Activated T-helper 1 cell treated with anti-CD3 and anti-CD28 coated beads, Interleukin-12 subunit alpha, Interleukin-12 subunit beta, Interleukin-2, Interleukin-4 antibody, amounts not matched to agents 30 ng/mL and 10 ng/mL and 1 ng/mL, durations not matched to agents 14 hours and 24 hours and 36 hours (primary cell): ENCODE measurements at places on chromosomes 6 and 20. TPM values are rescaled to one million over a fixed set of nuclear protein-coding genes. Genes with fewer than 3 reads are reported as not detected.

DNA sequence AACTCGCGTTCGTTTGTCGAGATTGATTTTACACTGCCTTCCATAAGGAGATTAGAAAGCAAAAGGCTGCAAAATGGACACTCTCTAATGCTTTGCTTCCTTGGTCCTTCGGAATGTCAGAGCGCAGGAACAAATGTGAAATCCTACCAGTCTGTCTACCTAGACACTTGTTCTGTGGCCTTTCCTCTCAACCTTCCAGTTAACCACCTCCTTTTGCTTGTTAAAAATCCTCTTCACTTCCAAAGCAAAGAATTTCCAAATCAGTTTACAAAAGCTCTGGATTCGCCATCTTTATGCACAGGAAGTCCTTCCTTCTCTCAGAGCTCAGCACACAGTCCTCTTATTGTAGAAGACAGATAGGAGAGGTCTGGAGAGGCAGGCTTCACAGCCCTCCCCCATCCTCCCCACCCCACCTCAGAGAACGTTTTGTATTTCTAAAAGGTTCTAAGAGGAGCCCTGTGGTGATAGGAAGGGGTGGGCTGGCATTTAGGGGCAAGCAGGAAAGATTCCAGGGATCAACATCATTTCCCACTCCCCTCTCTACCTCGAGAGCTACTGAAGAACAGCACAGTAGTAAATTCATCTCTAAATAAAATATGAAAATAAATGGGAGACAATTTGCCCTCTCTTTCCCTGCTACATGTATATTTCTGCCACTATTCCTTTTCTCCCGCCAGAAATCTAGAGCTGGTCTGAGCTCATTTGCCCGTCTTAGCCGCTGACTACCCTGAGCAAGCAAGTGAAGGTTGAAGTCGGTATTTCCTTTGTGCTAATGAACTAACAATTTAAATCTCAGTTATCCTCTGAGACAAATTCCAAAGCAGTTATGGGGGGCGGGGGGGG lies 18.9 kb downstream of the TFAP2A start:
- no peak for DNase-seq

The GRIK2 gene
- total RNA-seq = not detected in 2 replicates

- DNase-seq = no peak
Measured at GRCh38 chr20:20498076-20498861, 130.4 kb downstream of the INSM1 start.

- DNase-seq = no peak
Measured at GRCh38 chr6:50289366-50289765, 239.6 kb upstream of the DEFB112 start.

- no peak for DNase-seq
Measured at GRCh38 chr20:59845472-59845871, 88.0 kb downstream of the SYCP2 start.

- no peak for DNase-seq
Measured at GRCh38 chr6:9168669-9169068, 733.3 kb upstream of the SLC35B3 start.

GRCh38 chr20:60820918-60821317 lies 431.1 kb upstream of the CDH4 start:
- no peak for DNase-seq

GRCh38 chr6:161082215-161082614 lies 90.6 kb downstream of the MAP3K4 start:
- DNase-seq = no peak

DNA sequence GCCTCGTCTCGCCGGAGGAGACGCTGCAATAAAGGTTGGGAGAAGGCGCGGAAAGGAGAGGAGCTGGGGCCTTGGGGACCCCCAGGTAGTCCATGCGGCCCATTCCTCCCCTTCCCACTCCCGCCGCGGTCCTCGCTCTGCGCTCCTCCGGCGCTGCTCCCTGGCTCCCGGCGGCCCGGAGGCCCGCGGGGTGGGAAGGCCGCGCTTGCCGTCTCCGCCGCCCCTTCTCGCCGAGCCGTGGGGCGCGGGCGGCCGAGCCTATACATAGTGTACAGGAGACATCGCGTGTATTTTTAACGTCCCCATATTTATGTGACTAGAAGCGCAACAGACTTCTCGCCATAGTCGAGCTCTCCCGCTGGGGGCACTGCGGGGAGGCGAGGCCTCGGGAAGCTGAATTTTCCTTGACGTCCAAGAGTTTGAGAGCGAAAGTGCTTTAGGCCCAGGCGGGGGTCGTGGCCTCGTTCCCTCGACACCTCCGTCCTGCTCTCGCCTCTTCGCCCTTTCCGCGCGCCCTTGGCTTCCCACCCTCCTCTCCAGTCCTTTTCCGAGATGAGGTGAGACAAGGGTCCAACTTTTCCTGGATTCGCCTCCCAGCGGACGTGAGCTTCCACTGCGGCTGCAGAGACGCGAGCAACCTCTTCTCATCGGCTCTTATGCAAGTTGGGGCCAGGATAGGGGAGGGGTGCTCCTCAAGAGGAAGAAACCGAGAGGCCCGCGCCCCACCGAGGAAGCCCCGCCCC lies 29.0 kb downstream of the SLC12A5 start:
- no peak for DNase-seq

- no peak for DNase-seq
Measured at GRCh38 chr6:158468666-158469065, 91.2 kb upstream of the TMEM181 start.

DNA sequence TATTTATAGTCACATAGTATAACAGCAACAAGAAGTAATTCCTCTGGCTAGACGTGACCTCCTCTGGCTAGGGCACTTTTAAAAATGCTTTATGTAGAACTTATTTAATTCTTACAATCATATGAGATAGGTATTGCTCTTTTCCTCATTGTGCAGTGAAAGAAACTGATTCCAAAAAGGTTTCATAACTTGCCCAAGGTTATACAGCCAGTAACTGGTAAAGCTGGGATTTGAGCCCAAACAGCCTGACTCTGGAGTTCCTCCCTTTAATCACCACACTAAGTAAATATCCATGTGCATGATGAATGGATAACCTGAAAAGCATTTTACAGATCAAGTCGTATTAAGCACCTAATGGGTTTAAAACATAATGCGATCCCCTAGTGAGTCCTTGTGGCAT lies 214.6 kb downstream of the PRL start:
- no peak for DNase-seq

The CCM2L gene
- not detected in 2 replicates for total RNA-seq

The FAM217A gene
- total RNA-seq = not detected in 2 replicates

DNA sequence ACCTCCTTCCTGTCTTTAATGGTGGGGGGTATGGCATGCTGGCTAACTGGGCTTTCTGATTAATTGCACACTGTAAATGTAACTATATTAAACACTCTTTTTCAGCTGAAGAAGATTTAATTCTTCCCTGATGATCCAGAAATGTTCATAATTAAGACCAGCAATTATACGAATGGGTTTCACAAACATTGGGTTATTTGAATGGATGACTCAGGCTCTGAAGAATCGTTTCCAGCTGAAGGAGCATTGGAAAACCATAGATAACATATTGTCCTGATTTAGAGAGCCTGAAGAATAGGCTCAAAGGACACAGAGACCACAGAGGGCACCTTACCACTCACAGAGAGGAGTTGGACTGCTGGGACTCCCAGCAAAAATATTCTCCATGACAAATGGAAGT lies 130.7 kb upstream of the SSTR4 start:
- DNase-seq = no peak

GRCh38 chr6:137241481-137242038 lies 22.4 kb upstream of the IFNGR1 start:
- no peak for DNase-seq

- DNase-seq = no peak
Measured at GRCh38 chr6:128070406-128070805, 169.5 kb upstream of the THEMIS start.

The ELOVL2 gene
- not detected in 2 replicates for total RNA-seq

The SIM1 gene
- 0.02 and 0.13 TPM in 2 replicates for total RNA-seq

GRCh38 chr20:58556961-58557360 lies 41.8 kb upstream of the APCDD1L start:
- DNase-seq = no peak

GRCh38 chr6:7784706-7785105 lies 58.8 kb downstream of the BMP6 start:
- no peak for DNase-seq

DNA sequence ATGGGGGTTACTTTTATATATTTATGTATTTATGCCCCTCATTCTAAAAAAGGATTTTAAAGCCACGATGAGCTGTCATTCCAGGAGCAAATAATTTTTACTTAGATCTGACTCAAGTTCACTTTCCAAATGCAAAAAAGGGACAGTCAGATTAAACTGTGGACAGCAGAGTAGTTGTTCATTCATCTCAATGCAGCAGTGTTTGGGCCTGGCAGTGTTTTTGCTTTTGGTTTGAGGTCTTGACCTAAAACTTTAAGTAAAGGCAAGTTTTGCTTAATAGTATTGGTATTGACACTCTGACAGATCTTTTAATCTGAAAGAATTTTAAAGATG lies 13.9 kb downstream of the JARID2 start:
- no peak for DNase-seq

The GNAS-AS1 gene
- total RNA-seq = 1.4 and 1.7 TPM in 2 replicates

DNA sequence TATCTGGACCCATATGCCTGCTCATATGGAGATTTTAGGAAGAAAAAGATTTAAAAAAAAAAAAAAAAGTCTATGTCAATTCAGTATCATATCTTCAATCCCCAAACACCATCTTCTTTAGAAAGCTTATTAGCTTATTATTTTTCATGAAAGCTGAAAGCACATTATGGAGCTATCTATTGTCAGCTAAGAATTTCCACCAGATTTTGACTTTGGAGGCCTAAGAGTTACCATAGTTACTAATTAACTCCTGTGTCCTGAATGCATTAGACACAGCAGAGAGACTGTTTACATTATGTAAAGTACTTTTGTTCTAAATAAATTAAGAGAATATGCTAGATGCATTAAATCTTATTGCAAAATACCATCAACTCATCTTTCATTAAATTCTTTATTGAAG lies 255.5 kb upstream of the NRSN1 start:
- no peak for DNase-seq

GRCh38 chr6:89298680-89299465 lies 16.2 kb downstream of the GABRR2 start:
- DNase-seq = peak; percentile 52

The FAM83B gene
- total RNA-seq = not detected in 2 replicates

The SLC17A9 gene
- total RNA-seq = 7.6 and 8.6 TPM in 2 replicates

The LST1 gene
- total RNA-seq = 63.0 and 66.6 TPM in 2 replicates

The NTSR1 gene
- total RNA-seq = not detected in 2 replicates

GRCh38 chr6:72742001-72742673 lies 120.3 kb downstream of the KCNQ5 start:
- DNase-seq = no peak

DNA sequence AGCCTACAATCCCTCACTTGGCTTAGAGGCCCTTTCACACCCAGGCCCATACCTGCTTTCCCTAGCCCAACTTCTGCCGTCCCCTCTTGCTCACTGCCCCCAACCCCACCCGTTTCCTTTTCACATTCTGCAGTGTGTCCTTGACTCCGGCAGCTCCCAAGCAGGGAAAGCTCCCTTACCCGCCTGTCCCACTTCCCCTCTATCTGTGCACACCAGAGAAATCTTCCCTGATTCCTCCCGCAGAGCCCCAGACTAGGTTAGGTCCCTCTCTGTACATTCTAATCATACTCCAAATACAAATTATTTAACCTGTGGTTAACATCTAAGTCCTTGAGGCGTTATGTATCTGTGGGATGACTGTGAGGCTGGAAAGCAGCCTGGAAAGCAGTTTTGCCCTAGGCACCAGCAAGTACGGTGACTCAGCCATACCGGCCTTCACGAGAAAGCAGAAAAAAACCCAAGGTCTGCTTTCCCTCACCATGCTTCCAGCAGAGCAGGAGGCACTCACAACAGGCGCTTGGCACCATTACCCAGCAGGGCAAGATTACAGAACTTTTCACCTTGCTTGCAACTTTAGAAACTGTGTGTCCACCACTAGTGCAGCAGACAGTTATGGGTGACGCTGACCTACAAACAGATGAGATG lies 22.3 kb downstream of the ELOVL5 start:
- DNase-seq = no peak

The SIRPB1 gene
- total RNA-seq = 1.6 and 3.3 TPM in 2 replicates

GRCh38 chr20:64077094-64077493 lies 2.2 kb downstream of the RGS19 start:
- peak; percentile 33 for DNase-seq

- no peak for DNase-seq
Measured at GRCh38 chr6:34473967-34474366, 8.1 kb downstream of the PACSIN1 start.
